ENCODE measurements at places on chromosomes 5 and 9. TPM values are rescaled to one million over a fixed set of nuclear protein-coding genes. Genes with fewer than 3 reads are reported as not detected.

DNA sequence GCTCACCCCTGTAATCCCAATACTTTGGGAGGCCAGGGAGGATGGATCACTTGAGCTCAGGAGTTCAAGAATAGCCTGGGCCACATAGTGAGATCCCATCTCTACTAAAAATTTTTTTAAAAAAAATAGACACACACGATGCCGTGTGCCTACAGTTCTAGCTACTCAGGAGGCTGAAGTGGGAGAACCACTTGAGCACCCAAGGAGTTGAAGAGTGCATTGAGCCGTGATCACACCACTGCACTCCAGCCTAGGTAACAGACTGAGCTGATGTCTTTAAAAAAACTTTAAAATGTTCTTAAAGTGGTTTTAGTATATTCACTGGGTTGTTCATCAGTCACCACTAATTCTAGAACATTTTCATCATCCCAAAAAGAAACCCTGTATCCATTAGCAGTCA is 51.9 kb upstream of the RNF38 start:
- DNase-seq: no peak

The CARTPT gene
- total RNA-seq: 16.3 TPM

DNA sequence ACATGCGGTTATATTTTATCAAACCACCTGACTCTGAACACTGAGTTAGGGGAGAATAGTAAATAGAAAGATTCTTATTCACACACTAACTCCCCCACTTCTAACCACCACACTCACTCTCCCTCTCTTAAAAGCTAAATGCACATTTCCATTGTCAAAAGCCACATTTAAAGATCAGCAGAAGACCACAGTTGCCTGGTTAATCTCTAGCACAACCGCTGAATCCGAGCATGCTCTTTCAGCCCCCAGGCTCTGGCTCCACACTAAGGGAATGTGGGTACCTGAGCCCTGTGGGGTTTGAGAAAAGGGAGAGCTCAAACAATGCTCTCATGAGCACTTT is 35.7 kb downstream of the PFDN1 start:
- DNase-seq: no peak

The LOX gene
- 12.2 TPM for total RNA-seq

GRCh38 chr9:98453589-98454311 is 198.3 kb upstream of the TBC1D2 start:
- no peak for DNase-seq

DNA sequence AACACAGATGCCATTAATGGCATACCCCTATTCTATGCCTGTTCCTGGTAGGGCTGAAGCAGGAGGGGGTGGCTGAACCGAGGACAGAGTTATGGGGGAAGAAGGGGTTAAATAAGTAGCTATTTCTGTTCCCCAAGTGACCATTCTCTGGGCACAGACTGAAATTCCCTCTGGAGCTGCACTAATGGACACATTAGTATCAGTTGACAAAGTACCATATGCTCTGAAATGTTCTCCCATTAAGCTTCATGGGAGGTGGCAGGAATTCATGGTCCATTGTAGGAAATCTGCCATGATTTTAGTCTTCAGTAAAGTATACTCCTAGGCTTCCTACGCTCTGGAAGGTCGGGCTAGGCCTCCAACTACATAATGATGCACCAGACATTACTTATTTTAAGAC is 10.5 kb upstream of the FRMPD1 start:
- no peak for DNase-seq

DNA sequence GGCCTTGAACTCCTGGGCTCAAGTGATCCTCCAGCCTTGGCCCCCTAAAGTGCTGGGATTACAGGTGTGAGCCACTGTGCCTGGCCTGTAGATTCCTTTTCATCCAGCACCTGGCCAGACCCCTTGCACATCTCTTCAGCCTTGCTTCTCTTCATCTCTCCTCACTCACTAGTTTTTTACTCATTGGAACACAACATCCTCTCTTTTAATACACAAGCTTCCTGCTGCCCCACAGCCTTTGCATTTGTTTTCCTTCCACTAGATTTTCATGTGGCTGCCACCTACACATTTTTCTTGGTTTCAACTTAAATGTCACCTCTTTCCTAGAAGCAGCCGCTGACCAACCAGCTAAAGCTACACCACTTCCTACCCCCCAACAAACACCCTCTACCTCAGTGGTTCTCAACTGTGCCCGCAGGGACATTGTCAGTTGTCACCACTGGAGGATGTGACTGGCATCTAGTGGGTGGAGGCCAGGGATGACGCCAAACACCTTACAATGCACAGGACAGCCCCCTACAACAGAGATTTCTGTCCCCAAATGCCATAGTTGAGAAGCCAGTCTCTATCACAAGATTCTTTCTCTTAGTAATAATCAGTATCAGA is 33.7 kb downstream of the HAVCR1 start:
- DNase-seq: no peak

The MAMDC2 gene
- 167 TPM for total RNA-seq

GRCh38 chr5:153742060-153742459 is 251.6 kb downstream of the GRIA1 start:
- no peak for DNase-seq

- DNase-seq: peak; percentile 53
These were observed 1.3 kb downstream of the TERT start for GRCh38 chr5:1293416-1294205.

The PCSK1 gene
- total RNA-seq: 1.8 TPM

GRCh38 chr5:39273314-39273954 is 54.1 kb upstream of the FYB1 start:
- no peak for DNase-seq

GRCh38 chr5:157157293-157157891 is 8.7 kb downstream of the GARIN3 start:
- no peak for DNase-seq

- no peak for DNase-seq
These were observed 158.6 kb downstream of the FAM114A2 start for GRCh38 chr5:153880106-153880505.

DNA sequence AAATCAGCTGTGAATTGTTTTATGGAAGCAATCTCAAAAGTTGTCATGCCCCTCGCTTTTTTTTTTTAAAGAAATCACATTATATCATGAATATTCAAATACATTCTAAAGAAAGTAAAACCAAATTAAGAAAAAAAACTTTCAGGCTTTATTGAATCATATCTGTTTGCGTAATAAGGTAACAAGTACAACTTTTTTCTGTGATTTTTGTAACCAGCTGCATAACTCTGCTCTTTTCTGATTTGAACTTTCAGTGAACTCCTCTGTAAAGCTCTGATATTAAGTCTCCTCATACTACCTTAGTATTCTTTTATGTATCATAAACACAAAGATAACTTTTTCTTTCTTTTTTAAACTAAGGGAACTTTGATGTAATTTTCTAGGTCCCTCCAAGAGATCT is 65.3 kb downstream of the CWC27 start:
- DNase-seq: no peak

GRCh38 chr5:180119903-180120236 is 48.3 kb upstream of the RNF130 start:
- no peak for DNase-seq

The IRX1 gene
- not detected for total RNA-seq

- no peak for DNase-seq
These were observed 117.4 kb downstream of the SLIT3 start for GRCh38 chr5:169183576-169183975.

- DNase-seq: no peak
These were observed 2.2 kb downstream of the SARDH start for GRCh38 chr9:133735931-133736330.

The MPDZ gene
- total RNA-seq: 72.2 TPM

DNA sequence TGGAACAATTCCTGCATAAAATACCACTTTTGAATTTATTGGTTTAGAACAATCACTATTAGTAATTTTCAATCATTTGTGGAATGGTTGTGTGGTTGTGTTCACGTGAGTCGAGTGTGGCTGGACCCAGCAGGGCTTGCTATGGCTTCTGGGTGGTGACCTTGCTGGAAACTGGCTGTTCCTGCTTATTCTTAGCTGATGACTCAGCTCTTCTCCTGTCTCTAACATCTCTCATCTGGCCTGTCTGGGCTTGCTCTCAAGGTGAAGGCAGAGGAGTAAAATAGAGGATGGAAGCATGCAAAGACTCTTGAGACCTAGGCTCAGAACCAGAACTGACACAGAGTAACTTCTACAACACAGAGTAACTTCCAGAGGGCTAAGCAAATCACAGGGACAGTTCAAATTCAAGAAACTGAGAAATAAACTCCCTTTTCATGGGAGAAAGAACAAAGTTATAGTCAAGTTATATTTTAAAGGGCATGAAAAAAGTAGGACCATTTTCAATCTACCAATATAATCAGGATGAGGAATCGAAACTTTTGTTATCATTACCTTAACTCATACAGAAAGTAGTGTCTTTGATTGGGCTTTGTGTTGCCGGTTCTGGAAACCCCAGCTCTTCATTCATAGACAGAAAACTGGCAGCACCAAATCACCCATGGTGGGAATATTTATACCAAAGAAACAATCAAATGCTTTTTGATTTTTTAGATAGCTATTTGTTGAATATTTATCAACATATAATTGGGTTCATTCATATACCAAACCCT is 665.1 kb downstream of the CDH18 start:
- DNase-seq: no peak

The FBXL7 gene
- 18.2 TPM for total RNA-seq
